ENCODE measurements at places on chromosomes 5 and 9.

DNA sequence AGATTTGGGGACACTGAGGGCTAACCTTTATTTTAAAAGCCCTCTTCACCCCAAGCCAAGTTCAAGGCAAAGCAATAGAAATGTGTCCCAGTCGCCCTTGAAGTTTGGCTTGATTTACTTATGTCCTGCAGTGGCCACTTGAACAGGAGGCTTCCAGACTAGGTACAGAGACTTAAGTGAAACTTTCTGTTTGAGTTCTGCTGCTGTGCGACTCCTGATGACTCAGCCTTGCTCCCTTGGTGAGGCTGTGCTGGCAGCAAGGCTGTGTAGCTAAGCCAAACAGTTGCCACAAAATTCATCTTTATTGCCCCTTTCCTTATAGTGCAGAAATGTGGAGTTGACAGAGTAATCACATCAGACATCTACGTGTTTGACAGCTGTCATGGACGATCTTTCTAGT is 68.8 kb upstream of the NTRK2 start:
- DNase-seq, result no peak

DNA sequence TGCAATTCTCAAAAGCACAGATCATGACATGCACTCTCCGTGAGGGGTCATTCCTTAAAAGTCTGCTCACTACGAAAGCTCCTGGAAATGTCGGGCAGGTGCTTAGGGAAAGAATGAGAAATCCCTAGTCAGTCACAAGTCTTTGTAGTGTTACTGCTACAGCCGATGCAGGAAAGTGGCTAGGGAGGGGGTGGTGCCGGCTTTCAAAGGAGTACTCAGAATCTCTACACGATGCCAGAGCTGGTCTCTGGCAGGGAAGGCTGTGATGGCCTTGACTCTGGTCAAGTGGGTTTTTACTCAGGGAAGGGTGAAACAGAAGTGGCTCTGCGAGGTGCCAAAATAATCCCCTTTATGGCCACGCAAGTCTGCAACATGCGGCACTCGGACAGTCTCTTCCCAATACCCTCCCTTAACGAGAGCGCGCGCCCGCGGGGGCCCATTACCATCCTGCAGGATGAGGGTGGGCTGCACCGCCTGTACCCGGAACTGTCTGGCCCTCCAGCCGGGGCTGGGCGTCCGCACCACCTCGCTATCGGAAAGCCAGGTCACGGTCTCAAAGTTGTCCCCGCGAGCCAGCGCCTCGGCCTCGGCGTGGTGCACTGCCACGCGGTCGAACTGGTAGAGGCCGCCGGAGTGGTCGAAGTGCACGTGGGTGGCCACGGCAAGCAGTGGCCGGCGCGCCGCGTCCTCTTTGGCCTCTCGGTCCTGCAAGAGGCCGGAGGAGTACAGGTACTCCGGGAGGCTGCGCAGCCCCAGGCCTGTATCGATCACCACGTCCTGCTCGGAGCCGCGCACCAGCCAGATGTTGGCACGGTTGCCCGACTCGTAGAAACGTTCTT is 956 bp downstream of the MBLAC2 start:
- no peak for DNase-seq

DNA sequence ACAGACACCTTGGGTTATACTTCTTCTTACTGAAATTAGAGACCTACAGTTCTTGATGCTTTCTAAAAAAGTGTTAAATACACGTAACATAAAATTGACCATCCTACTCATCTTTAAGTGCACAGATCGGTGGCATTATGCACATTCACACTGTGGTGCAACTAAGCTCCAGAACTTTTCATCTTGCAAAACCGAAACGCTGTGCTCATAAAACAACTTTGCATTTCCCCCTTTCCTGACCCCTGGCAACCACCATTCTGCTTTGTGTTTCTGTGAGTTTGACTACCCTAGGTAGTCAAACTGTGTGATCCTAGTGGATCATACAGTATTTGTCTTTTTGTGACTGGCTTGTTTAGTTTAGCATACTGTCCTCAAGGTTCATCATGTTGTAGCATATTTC is 3.9 kb downstream of the MVB12B start:
- no peak for DNase-seq

GRCh38 chr5:5145651-5146529 is 5.8 kb downstream of the ADAMTS16 start:
- no peak for DNase-seq

- no peak for DNase-seq
Measured at GRCh38 chr9:130243015-130243881, 22.3 kb upstream of the HMCN2 start.

DNA sequence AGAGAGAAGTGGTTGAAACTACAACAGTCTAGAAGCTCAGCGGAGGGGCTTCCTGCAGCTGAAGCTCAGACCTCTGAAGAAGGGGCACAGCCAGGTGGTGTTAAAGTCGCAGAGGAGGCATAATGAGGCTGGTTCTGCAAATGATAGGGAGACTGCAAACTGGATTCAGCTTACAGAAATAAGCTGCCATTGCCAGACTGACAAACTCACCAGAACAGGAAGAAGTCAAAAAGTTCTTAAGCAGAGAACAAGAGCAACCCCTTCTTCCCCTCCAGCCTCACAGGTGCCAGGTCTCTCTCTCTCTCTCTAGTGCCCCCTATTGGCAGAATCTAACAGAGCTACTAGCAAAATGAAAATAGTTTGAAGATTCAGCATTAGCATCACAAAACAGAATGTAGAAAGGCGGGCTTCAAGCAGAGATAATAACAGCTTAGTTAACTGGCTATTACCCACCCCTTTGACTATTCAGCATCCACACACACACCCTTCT is 76.7 kb downstream of the GRAMD2B start:
- DNase-seq, result no peak

All from DMS 273 treated with DMSO at 0.1 percent for 48 hours (cell line).